Transverse colon (tissue), 4 donors: ENCODE measurements at places on chromosomes 6 and 20. TPM values are rescaled to one million over a fixed set of nuclear protein-coding genes. Genes with fewer than 3 reads are reported as not detected.

Gene LY6G6F
- total RNA-seq: not detected

DNA sequence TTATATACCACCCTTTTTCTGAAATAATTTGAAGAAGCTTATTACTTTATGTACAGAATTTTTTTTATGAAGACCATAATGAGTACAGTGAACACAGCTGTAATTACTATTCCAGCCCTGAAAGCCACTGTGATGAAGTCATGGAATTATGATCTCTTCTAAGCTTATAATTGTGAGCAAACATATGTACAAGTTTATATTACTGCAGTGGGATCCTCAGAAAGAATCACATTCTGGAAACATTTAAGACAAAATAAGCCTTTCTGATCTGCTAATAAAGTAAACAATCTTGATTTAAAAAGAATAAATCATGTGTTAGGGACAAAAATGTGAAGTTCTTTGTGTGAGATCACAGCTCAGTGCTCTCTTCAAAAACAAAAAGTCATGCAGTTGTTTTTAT is 560.4 kb downstream of the CD109 start:
- no peak overlapping the region for H3K27ac ChIP-seq
- no peaks in the 10 kb centered on the region for H3K27me3 ChIP-seq
- H3K4me3 ChIP-seq: no peak overlapping the region
- no peaks in the 10 kb centered on the region for H3K36me3 ChIP-seq
- H3K4me1 ChIP-seq: no peaks in the 10 kb centered on the region

GRCh38 chr20:17967521-17968365 is 851 bp downstream of the SNX5 start:
- H3K4me3 ChIP-seq: peak overlapping the region; percentile 78
- H3K36me3 ChIP-seq: no peaks in the 10 kb centered on the region
- no peaks in the 10 kb centered on the region for H3K27me3 ChIP-seq
- peaks cover 70% of the 10 kb centered on the region for H3K4me1 ChIP-seq
- no peak for DNase-seq

DNA sequence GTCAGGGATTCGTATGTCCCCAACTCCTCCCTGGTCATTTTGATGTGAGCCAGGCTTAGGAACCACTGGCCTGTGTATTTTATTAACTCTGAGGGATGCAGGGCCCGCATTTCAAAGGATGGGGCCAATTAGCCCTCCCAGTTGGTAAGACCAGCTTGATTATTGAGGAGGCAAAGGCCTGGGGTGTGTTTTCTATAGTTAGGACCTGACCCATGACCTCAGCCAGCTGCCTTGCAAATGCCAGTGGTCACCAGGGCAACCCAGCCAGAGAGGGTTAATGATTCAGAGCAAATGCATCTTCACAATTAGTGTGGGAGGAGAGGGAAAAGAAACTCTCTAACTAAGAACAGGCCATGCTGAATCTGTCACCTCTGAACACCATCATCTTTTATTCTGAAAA is 835.4 kb downstream of the MAFB start:
- no peak overlapping the region for H3K4me3 ChIP-seq
- no peaks in the 10 kb centered on the region for H3K36me3 ChIP-seq
- peaks cover 15% of the 10 kb centered on the region for H3K4me1 ChIP-seq

Gene ASIP
- total RNA-seq: not detected

Gene CCN2
- total RNA-seq: 37.0 TPM

Gene SNHG17
- 15.8 TPM for total RNA-seq

Gene ARFGEF3
- 6.7 TPM for total RNA-seq

GRCh38 chr20:37896932-37897548 is 5.9 kb upstream of the VSTM2L start:
- no peak for DNase-seq
- no peak overlapping the region for H3K27ac ChIP-seq
- no peak overlapping the region for H3K4me3 ChIP-seq
